ENCODE measurements at places on chromosomes 12 and 14. TPM values are rescaled to one million over a fixed set of nuclear protein-coding genes. Genes with fewer than 3 reads are reported as not detected.

- no peak for DNase-seq
Observed at GRCh38 chr14:67360470-67361206, 510 bp downstream of the EIF2S1 start.

DNA sequence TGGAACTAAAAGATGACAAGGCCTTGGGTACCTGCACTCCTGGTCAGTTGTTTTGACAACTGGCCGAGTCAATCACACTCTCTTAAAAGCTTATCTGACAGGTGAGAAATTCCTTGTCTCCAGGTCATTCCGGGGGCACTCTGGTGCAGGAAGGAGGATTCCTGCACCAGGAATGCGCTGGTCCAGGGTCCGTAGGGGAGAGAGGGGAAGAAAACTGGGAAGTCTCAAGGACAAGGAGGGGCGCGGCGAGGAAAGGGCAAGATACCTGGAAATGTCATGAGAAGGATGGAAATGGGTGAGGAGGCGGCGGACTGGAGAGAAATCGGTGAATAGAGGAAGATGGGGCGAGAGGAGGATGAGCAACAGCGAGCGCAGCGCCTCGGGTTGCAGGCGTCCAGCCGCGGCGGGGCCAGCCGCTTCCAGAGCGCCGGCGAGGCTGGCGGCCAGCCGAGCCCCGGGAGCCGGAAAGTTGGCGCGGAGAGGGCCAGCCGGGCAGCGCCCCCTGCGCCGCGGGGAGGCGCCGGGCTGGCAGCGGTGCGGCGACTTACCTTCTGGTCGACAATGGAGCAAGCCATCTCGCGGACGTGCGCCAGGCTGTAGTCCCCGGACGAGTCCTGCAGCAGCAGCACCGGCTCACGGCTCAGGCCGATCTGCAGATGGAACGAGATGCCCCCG, 809 bp downstream of the PRKD1 start:
- DNase-seq: no peak

DNA sequence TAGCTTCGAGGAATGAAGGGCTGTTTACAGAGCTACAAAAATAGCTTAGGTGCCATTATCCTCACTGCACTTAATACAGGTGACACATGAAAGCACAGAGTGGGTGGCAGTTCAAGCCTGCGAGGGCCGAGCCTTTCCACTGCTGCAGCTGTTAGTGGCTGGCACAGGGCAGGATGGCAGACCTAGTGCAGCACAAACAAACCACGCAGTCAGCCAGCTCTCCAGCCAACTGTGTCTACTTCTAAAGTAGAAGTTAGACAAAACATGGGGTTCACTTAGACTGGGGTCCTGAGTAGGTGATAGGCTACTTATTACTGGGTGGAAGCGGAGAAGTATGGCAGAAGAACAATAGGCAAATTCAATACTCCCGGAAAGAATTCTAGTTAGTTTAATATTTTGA, 95.4 kb downstream of the DUSP16 start:
- DNase-seq: peak; percentile 47

GRCh38 chr12:9706086-9706685, 26.7 kb downstream of the CLECL1 start:
- no peak for DNase-seq

DNA sequence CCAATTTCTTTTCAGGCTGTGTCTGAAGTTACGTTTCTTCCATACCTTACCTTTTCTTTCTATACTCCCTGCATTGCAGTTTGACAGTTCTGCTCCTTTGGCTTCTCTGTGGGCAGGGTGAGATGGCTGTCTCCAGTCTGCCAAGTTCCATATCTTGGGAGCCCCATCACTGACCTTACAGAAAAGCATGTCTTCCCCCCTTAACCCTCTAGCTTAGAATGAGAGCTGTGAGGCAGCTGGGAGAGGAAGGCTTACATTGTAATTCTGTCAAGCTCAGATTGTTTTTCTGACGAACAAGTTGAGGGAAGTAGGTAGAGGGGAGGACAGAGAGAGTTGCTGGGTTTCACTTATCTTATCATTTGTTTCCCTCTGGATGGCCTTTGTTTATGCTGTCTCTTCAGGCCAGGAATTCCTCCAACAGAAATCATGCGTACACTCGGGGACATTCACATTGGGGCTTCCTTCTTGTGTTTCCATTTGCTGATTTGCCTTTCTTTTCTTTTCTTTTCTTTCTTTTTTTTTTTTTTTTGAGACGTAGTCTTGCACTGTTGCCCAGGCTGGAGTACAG, 9.3 kb downstream of the DAAM1 start:
- DNase-seq: no peak

The DTX1 gene
- 10.7 TPM for total RNA-seq

The MIPOL1 gene
- total RNA-seq: 0.15 TPM

The SLC35E3 gene
- total RNA-seq: 3.1 TPM

The PLA2G1B gene
- not detected for total RNA-seq
